ENCODE measurements at places on chromosomes 2 and 18.

DNA sequence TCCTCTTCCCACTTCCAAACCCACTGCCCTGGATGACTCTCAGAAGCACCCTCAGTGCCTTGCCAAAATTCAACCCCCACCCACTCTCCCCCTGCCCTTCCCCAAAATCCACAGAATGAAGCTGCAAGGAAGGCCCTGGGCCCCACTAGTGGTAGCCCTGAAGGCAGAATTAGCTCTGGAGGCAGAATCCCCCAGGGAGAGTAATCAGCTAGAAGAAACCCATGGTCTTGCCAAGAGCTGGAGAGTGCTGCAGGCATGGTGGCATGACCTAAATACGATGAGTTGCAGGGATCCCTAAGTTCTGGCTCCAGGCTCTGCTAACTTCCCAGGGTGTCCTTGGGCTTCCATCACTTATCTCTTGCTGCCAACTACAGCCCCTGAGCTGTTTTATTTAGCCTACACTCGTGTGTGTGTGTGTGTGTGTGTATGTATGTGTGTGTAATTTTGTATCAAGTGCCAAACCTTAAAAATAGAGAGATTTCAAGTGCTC, 7.9 kb downstream of the GAD1 start:
- DNase-seq = no peak

- no peak for DNase-seq
These were observed 50.7 kb downstream of the ID2 start for GRCh38 chr2:8732601-8733000.

DNA sequence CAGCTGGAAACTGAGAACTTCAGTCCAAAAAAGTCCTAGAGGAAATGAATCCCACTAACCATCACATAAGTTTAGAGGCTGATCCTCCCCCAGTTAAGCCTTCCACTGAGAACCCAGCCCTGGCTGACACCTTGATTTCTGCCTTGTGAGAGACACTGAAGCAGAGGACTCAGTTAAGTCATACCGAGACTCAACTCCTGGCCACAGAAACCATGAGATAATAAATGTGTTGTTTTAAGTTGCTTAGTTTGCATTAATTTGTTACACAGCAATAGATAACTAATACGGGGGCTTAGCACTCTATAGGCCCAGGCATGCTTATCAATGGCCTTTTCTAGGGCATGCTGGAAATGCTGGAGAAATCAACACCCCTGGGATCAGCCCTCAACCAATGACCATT, 3.4 kb upstream of the ADD2 start:
- DNase-seq = no peak

GRCh38 chr2:170214309-170214948, 36.5 kb downstream of the MYO3B start:
- DNase-seq = no peak

GRCh38 chr2:146661473-146662096, 1183.2 kb upstream of the ACVR2A start:
- DNase-seq = no peak

GRCh38 chr18:79478484-79479115, 82.9 kb downstream of the NFATC1 start:
- no peak for DNase-seq

- no peak for DNase-seq
These were observed 55.1 kb downstream of the MREG start for GRCh38 chr2:215958257-215958656.

- no peak for DNase-seq
These were observed 1.7 kb downstream of the STAM2 start for GRCh38 chr2:152173831-152174230.

DNA sequence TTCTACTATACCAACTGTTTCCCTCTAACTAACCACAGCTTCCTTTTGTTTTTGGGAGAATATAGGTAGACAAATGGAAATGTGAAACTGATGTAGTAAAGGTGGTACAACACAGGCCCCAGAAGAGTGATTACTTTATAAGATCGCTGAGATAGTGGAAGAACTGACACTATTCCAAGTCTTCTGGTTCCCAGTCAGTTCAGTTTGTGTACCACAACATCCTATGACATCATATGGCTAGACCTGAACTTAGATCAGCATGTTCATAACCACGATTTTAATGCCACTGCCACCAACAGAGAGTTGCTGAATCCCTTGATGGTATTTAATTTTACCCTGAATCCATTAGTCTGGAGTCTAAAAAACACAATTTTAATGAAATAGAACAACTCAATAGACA, 328.9 kb downstream of the GPD2 start:
- DNase-seq = no peak

DNA sequence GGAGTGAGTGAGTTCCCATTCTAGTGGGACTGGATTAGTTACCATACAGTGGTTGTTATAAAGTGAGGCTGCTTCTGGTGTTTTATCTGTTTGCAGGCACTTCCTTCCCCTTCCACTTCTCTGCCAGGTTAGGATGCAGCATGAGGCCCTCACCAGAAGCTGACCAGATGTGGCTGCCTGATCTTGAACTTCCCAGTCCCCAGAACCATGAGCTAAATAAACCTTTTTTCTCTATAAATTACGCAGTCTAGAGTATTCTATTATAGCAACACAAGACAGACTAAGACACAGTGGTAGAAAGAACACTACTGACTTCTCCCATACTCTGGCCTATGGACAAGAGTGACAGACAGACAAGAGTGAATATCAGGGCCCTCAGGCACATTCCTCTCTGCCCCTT, 14.1 kb downstream of the LCT start:
- DNase-seq = no peak

DNA sequence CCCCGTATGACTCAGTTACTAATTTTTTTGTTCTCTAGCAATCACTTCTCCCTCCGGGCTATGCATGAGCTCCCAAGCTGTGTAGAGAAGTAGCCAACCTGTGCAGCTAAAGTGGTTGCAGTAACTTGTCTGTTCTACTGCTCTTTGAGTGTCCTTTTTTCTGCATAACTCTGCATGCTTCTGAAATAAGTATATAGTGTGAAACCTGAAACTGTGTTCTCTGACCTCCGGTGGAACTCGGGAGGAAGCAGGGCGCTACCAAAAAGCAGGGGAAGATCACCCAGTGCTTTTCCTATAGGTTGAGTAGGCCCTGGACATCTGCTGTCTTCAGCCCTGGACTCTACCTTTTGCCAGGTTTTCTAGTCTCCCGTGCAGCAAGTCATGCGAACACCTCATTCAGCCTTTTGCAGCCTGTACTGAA, 47.8 kb downstream of the PHLPP1 start:
- DNase-seq = no peak

DNA sequence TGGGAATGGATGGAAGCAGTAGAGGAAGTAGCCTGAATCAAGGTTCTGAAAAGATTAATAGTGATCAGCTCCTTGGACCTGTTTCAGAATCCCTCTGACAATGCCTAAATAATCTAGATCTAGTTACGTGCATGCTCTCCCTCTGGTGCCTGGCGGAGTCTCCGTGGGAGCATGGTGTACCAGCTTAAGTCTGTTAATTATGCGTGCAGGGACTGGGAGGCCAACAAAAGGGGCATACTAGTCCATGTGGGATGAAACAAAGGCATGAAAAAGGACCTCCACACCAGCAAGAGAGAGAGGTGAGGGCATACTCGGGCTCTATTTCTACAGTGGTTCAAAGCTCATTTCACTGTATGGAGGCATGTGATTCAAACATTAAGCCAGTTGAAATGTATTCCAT, 200.3 kb downstream of the DPP4 start:
- DNase-seq = no peak

GRCh38 chr2:27638037-27638637, 9.3 kb downstream of the GPN1 start:
- no peak for DNase-seq

All from activated T-cell treated with anti-CD3 and anti-CD28 coated beads for 4 hours (primary cell).